ENCODE measurements at places on chromosomes 13 and 19.

DNA sequence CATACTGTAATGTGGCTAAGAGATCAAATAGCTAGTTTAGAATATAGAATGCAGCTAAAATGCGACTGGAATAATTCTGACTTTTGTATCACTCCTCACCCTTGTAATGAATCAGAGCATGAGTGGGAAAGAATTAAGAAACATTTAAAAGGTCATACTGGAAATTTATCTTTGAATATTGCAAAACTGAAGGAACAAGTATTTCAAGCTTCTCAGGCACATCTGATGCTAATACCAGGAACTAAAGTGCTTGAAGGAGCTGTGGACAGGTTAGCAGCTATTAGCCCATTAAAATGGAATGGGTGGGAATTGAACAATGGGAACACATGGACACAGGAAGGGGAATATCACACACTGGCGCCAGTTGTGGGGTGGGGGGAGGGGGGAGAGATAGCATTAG lies 144.2 kb upstream of the ZNF91 start:
- ATAC-seq: no peak

DNA sequence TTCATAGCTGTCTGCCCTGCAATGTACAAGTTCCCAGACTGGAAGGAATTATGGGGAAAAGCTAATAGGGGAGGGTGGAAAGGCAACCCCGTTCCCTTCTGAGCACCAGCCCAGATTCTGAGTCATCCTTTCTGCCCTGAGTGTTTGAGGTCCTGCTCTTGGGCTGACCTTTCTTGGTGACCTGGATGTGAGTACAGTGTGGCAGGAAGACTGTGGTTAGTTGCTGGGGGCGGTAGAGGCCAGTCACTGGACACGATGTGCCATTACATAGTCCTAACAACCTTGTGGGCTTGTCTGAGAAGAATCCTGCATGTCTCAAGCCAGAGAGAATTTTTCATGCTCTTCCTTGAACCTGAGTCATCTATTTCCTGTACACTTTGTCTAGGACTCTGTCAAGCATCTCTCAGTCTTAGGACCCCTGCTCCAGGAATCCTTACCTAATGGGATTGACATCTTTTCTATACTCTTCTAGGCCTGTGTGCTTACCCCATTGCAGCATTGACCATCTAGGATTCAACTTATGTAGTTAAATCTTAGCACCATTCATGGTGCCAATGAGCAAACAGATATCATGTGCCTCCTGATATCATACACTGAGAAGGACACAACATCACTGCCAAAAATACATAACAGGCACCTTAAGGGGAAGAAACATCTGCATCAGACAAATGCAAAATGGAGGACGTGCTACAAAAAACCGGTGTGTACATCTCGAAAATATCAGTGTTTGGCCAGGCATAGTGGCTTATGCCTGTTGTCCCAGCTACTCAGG lies 8.1 kb upstream of the ANGPTL4 start:
- ATAC-seq: no peak

DNA sequence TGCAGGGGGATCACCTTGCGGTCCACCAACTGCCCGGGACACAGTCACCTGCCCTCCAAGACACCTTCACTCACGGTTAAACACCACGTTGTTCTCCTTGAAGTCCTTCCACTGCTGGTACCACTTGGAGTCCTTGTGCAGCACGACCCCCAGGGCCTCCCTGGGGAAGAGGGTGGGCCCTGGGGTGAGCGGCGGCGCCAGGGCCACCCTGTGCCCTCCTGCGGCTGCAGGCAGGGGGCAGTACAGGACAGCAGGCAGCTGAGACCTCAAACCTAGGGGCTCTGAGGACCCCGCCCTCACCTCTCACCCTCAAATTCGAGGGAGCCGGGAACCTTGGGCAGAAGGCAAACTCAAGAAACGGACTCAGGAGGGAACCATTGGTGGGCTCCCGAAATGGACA lies 7.5 kb upstream of the CTXN1 start:
- ATAC-seq: no peak

DNA sequence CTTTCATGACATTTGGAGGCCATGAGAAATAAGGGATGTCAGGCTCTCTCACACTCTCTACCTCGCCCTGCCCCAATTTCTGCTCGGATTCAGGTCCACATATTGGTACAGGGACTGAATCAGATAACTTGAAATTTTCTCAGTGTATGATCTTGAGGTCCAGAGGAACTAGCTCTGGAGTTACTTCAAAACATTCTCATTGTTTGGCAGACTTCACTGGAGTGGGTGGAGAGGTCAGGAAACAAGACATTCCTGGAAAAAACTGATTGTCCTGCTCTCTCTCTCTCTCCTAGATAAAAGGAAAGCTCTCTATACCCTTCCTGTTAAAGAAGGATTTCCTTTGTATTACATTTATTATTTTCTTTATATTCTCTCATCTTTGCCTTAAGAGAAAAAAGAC lies 428.1 kb upstream of the DACH1 start:
- no peak for ATAC-seq

DNA sequence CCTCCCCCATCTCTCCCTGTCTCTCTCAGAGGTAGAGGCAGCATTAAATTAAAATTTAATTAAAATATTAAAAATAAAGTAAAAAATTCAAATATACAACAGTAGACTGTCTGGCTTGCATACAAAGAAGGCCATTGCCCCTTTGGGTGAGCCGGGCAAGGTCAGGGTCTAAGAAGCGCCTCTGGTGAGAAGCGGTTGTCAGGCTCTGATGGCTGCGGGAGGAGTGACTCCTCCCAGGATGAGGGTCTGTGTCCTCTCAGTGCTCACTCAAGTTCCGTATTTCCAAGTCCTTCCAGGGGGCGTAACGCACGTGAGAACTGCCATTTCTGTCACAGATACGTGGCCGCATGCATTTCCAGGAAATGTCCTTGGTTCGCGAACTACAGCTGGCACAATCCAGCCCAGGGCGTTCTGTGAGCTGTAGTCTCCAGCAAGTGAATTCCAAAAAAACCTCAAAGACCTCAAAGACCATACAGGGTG lies 737 bp upstream of the ZNF181 start:
- peak; percentile 8 for ATAC-seq

DNA sequence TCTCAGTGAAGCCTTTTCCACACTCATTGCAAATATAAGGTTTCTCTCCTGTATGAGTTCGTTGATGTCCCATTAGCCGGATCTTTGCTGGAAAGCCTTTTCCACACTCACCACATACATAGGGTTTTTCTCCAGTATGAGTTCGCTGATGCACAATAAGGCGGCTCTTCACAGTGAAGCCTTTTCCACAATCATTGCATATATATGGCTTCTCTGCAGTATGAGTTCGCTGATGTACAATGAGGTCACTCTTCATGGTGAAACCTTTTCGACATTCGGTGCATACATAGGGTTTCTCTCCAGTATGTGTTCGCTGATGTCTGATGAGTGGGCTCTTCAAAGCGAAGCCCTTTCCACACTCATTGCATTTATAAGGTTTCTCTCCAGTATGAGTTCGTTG lies 6.8 kb upstream of the ZNF350 start:
- no peak for ATAC-seq

GRCh38 chr13:76715621-76716020 lies 170.6 kb downstream of the KCTD12 start:
- no peak for ATAC-seq

- ATAC-seq: peak; percentile 57
These were observed 346.5 kb downstream of the FOXO1 start for GRCh38 chr13:40319699-40320579.

DNA sequence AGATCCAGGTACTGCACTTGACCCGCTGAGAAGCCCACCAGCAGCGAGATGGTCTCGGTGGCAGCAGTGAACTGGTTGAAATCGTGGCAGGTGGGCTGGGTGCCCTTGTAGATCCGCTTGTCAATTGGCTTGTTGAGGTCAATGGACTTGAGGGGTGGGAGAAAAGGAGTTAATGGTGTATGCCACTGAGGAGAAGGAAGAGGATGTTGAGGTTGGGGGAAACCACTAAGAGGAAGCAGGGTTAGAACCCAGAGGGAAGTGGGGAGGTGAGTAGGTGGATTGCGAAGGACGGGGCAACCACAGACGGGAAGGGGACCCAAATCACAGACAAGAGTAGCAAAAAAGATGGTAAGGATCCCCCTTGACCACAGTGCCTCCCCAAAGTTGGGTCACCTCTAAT lies 1.7 kb downstream of the DMWD start:
- no peak for ATAC-seq

- ATAC-seq: peak; percentile 83
These were observed 91.4 kb upstream of the CACNA1A start for GRCh38 chr19:13597640-13598039.

DNA sequence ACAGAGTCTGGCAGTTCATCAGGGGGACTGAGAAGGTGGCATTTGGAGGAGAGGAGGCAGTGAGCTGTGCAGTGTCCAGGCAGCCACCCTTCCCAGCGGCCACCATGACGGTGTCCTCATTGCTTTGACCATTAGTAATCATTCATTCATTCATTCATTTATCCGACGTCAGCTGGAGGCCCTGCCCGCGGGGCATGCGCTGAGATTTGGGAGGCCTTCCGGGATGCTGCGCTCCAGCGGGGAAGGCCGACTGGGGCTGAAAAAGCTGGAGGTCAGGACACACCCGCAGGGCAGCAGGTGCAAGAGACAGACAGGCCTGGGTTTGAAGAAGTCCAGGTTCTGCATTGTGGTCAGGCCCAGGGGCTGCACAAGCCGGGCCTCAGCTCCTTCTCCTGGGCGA lies 8.9 kb downstream of the TTYH1 start:
- ATAC-seq: no peak

- no peak for ATAC-seq
These were observed 1.9 kb upstream of the YJEFN3 start for GRCh38 chr19:19526581-19527370.

DNA sequence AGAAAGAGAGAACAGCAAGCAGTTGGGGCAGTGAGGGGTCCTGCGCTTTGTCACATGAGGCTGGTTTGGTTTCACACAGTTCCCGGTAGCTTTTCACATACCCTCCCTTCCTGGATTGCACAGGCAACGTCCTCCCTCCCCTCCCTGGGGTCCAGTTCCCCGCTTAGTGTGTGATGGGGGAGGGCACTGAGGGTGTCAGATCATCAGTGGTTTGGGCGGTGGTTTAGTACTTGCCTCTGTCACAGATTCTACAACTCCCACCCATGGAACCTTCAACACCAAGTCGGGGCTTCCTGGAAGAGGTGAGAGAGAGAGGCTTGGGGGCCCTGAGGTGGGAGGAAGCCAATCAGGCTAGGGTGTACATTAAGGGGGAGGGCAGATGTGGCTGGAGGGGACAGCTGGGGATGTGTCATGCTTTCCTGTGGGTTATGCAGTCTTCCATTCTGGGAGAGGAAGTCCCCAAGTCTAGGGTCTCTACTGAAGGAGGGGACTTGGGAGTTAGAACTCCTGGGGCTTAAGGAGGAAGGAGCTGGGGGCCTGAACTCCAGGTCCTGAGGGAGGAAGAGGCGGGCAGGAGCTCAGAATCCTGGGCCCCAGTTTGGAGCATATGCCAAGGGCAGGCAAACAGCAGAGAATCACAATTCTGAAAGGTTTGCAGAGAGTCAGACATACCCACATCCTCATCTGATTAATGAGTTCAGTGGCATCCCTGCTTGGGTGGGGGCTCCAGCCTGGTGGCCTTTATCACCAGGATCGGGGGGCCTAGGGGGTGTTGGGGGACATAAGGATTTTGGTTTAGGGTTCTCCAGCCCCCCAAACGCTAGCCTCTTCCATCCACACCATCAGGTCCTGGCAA lies at the start of gene NKG7:
Gene NKG7, minus strand, starts transcription at position 6 of the 856 bp plus-strand sequence. CDS start 119 bp downstream, outside the sequence.
- peak; percentile 88 for ATAC-seq

DNA sequence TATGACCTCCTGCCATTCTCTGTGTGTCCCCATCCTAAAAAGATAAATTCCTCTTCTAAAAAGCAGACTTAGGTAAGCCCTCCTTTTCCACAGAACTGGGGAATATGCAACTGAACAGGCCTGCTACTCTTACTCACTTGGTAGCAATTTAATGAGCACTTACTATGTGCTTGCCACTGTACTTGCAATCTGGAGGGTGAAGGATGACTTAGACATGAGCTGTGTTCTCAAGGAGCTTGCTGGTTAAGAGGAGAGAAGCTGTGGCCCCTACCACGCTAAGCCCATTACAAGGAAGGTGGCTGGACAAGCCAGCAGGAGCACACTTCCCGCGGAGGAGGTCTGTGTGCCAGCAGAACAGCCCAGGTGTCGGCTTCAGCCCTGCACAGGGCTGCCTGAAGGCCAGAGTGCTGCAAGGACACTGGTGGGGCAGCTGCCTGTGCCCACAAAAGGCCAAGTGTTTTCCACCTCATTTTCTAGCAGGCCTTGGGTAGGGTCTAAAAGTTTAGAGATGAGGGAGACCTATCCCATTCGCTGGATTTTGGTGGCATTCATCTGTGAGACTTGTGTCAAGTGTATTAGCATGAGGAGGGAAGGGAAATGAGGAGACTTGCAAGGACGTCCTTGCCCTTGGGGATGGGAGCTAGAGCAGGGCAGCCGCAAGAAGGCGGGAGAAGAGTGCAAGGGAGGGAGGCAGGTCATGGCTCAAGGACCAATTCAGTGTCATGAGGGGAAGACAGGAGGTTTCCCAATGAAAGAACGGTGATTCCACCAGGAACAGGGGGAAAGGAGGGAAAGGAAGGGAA lies 52.0 kb downstream of the COL4A1 start:
- no peak for ATAC-seq

GRCh38 chr13:41827507-41828213 lies 133.2 kb downstream of the VWA8 start:
- no peak for ATAC-seq

DNA sequence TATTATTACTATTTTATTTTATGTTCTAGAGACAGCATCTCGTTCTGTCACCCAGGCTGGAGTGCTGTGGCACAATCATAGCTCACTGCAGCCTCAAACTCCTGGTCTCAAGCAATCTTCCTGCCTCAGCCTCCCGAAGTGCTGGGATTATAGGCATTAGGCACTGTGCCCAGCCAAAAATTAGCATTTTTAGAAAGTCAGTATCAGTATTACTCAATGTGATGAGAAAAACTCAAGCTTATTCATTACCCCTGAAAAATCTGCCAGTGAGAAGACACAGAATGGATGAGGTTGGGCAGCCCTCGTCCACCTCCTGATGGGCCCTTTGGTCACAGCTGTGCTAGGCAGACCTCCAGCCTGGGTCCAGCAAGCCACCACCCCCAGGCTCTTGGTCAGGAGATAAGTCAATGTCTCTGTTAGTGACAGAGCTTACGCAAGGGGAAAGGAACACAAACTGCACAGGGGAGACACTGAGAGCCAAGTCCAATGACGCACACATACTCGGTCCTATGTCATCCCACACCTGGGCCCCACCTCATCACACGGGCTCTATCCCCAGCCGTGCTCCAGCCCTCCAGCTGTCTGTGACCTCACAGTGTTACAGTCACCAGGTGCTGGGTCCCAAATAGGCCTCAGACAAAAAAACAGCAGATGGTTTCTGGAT lies 19.8 kb downstream of the PEPD start:
- no peak for ATAC-seq

- peak; percentile 25 for ATAC-seq
These were observed 49.1 kb downstream of the SAE1 start for GRCh38 chr19:47179653-47180310.

DNA sequence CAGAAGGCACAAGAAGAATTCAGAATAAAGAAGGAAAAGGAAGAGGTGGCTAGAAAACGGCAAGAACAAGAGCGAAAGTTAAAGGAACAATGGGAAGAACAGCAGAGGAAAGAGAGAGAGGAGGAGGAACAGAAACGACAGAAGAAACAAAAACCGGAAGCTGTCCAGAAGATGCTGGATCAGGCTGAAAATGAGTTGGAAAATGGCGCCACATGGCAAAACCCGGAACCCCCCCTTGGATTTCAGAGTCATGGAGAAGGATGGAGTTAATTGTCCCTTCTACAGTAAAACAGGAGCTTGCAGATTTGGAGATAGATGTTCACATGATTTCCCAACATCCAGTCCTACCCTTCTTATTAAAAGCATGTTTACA lies 6.7 kb downstream of the CD209 start:
- no peak for ATAC-seq

GRCh38 chr13:23868521-23868920 lies 20.7 kb downstream of the MIPEP start:
- no peak for ATAC-seq

Measured in activated CD4-positive, CD25-positive, alpha-beta regulatory T cell treated with anti-CD3 and anti-CD28 coated beads, Interleukin-2, amount 50 U/mL, for 24 hours (primary cell).